ENCODE measurements at places on chromosomes 3 and 15. TPM values are rescaled to one million over a fixed set of nuclear protein-coding genes. Genes with fewer than 3 reads are reported as not detected.

The PLSCR2 gene
- not detected for polyA plus RNA-seq

The GOLGA6L26 gene
- polyA plus RNA-seq, result not detected

The TERC gene
- 0.32 TPM for polyA plus RNA-seq

The FANCD2 gene
- 9.6 TPM for polyA plus RNA-seq

The CHL1 gene
- not detected for polyA plus RNA-seq

The WDR72 gene
- 0.02 TPM for polyA plus RNA-seq

The DLL4 gene
- polyA plus RNA-seq, result 0.03 TPM

The C3orf80 gene
- polyA plus RNA-seq, result not detected
